NCI-H345 (cell line): ENCODE measurements at places on chromosomes 4 and X.

DNA sequence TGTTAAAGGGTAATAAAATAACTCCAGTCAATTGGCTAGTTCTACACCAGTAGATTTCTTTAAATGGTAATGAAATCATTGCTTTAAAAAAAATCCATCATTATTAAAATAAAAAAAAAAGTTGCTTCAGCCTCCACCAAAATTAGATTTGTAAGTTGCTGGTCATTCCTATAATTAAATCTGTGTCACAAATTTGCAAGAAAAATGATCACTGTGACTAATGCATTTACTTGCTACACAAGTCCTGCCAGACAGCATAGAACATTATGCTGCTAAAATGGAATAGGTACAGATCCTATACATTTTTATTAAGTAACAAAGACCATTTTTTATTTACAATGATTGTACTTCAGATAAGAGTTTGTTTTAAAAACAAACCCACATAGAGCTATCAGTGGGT, 85.8 kb downstream of the SLC10A7 start:
- DNase-seq: no peak

- DNase-seq: no peak
Observed at GRCh38 chr4:127641524-127641923, 8.8 kb downstream of the INTU start.

GRCh38 chr4:10982305-10982704, 297.7 kb upstream of the CLNK start:
- no peak for DNase-seq

DNA sequence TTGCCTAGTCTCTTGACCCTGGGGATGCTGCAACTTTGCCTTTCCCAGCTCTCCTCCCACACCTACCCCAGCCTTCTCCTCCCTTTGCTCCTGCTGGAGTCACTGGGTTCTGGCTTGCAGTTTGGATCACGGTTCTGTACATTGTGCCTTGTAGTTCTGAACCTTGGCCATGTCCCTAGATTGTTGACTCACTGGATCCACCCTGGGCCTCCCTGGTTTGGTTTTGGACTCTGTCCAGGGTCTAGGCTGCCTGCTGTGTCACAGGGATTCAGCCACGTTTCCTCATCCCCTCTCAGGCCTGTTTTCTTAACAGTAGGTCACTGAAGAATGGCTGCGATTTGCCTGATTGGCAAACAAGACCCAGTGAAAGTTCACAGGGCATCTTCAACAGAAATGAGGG, 11.5 kb upstream of the GABRE start:
- DNase-seq: no peak

DNA sequence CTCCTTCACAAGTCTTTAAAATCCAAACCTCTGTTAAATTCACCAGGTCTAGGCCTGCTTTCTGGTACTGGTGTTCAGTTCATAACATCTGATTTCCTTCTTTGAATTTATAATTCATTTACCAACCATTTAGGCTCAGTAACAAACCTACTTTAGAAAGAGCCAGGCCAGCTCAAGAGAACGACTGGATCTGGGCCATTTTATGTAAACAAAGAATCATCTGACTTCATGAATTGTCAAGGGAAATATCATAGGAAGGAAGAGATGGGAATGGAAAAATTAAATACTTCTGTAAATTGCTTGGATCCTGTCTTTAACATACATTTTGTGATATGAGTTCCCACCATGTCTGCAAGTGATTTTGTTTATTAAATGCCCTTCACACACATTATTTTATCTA, 36.5 kb downstream of the DCHS2 start:
- no peak for DNase-seq

DNA sequence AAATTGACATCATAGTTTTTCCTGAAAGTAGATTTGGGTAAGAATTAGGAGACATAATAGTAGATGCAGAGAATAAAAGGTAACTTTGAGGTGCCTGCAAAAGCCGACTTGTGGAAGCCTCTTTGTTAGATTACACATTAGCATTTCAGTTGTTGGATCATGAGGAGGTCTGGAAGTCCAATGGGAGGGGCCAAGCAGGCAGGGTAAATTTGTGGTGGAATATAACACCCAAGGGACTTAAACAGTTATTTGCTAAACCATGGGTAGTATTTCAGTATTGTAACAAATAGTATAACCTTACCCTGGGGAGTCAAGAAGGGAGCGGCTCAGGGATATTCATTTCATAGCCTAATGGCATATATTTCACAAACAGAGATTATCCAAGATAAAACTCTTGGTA, 810.7 kb upstream of the AMOT start:
- no peak for DNase-seq

DNA sequence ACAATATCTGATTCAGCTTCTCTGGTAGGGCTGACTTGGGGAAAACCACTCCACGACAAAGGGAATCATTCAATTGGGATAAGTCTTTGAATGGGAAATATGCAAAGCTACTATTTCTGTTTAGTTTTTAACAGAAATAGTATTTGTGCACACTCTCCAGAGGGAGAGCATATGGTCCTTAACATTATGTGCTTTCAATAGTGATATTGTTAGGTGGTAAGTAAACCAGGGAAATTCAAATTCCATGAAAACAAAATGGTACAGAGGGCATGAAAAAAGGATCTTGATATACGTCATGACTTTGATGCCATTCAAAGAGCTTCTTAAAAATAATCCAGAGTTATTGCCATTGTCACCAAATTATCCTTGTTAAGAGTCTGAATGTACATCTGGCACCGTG, 47.1 kb upstream of the CITED1 start:
- DNase-seq: no peak

DNA sequence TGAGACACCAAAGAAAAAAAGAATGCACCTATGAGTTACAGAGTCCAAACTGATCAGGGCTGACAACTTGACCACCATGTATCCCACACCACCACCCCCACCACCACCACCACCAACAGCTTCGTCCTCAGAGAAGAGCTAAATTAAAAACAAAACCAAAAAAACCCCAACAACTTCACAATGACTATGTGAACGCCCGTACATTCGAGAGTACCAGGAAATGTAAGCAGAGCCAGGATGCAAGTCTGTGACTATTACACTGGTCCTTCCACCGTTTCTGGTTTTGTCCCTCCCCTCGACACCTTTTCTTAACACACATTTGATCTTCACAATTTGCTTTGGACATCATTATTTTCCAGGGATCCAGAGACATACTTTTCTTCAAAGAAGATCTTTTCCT, 51.0 kb downstream of the WFS1 start:
- no peak for DNase-seq

- no peak for DNase-seq
Observed at GRCh38 chr4:132003593-132003992, 1145.5 kb upstream of the PCDH10 start.

GRCh38 chrX:142978130-142978684, 47.5 kb upstream of the SPANXN4 start:
- no peak for DNase-seq

DNA sequence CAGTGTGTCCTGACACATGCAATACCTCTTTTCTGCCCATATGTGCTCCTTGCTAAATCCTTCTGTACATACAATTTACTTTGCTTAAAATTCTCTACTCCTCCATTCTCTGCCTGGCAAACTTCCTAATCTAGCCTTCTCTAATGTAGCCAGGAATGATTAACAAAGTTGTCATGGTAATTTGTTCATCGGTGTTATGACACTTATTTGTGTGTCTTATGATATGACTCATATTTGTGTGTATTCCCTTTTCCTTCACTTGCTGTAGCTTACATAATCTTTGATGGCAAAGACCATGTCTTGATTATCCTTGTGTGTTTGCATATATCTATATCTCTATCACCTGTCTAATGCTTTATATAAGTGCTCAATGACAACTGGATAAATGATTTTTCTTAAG, 133.3 kb downstream of the COL25A1 start:
- no peak for DNase-seq

GRCh38 chr4:74408639-74409038, 36.3 kb upstream of the AREG start:
- DNase-seq: no peak

GRCh38 chr4:81807386-81807785, 335.7 kb upstream of the RASGEF1B start:
- DNase-seq: no peak

- no peak for DNase-seq
Observed at GRCh38 chrX:75327607-75328006, 53.7 kb downstream of the UPRT start.

- DNase-seq: no peak
Observed at GRCh38 chrX:68115371-68115770, 317.9 kb downstream of the OPHN1 start.

GRCh38 chr4:109942292-109942926, 29.7 kb downstream of the EGF start:
- DNase-seq: no peak

DNA sequence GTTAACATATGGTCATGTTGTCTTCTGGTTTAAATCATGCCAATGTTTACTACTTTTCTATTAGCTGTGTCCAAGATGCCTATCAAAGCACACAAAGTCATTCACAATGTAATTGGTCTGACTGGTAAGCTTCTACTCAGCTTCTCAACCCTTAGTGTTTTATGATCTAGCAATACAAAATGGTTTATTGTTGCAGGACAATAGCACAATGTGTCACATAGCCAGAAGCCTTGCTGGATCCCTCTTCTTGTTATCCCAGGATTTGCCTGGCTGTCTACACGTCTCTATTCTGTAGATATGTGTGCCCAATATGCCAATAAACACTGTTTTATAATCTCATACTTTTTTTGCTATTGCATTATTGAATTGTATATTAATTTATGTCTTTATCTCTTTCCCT, 1111.0 kb upstream of the AGA start:
- no peak for DNase-seq

GRCh38 chr4:30716158-30716557, 4.0 kb upstream of the PCDH7 start:
- DNase-seq: peak; percentile 1

DNA sequence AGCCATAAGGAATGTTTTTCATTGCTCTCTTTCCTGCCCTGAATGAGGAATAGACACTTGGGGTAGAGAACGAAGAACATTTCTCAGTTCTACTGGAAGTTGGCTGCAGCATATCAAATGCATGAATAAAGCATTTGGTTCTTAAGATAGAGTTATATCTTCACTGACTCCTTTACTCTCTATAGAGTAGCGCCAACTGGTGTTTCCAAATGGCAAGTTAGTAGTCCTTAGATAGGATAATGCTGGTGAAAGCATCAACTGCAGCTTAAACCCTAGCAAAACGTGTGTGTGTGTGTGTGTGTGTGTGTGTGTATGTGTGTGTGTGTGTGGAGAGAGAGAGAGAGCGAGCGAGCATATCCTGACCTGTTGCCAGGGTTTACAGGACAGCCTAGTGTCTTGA, 62.2 kb upstream of the FRMPD4 start:
- DNase-seq: no peak

GRCh38 chr4:25993395-25994185, 79.6 kb downstream of the SMIM20 start:
- no peak for DNase-seq

DNA sequence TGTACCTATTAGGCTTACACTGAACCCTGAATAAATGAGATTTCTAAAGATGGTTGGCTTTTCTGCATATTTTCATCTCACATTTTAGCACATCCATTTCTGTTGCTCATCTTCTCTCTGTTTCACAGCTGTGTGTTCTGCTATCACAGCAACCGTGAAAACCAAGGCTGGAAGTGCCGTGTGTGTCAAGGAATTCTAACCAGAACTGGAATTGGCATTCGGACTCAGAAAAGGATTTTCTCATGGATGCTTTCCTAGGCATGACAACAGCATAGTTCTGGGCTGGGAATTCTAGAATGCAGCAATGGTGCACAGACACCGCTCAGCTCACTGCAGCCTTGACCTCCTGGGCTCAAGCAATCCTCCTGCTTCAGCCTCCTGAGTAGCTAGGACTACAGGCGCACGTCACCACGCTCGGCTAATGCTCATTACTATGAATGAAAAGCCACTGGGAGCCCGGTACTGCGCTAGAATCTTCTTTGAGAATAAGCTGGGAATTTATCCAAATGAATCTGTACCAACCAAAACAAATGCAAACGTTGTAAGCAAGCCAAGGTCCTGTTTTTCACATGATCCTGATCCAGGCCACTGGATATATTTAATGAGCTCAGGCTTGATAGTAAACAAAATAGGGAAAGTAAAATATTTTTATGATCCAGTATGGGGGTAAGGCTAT, 105.2 kb downstream of the RBM47 start:
- no peak for DNase-seq

DNA sequence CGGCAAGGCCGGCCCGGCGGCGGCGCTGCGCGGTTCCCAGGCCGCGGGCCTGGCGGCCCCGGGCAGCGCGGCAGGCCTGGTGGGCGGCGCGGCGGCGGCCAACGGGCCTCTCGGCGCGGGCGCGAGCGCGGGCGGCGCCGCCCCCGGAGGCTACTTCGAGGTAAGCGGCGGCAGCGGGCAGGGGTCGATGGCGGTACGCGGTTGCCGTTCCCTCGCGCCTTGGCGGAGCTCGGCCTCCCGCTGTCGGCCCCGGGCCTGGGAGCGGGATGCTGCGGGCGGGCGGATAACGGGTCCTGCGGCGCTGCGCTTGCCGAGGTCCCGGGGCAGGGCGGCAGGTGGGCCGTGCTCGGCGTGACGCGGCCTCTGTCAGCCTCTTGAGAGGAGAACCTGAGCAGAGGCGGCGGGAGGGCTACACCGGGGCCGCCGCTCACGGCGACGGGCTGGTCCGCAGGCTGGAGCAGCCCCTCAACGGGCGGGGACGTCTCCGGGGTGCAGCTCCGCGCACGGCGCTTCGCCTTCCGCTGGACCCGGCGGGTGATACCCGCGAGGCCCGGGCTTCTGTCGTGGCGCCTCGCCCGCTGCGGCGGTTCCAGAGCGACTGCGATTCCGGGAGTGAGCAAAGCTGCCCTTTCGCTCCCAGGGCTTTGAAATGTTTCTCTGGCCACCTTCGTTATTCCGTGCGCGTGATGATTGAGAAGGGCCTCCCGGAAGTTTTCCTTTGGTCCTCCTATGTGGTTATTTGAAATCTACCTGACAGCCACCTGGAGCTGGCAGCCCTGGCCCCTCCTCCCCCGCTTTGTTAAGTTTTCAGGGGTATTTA, 774 bp downstream of the FAM193A start:
- DNase-seq: peak; percentile 50

- no peak for DNase-seq
Observed at GRCh38 chrX:48468693-48469691, 1.1 kb downstream of the SLC38A5 start.

DNA sequence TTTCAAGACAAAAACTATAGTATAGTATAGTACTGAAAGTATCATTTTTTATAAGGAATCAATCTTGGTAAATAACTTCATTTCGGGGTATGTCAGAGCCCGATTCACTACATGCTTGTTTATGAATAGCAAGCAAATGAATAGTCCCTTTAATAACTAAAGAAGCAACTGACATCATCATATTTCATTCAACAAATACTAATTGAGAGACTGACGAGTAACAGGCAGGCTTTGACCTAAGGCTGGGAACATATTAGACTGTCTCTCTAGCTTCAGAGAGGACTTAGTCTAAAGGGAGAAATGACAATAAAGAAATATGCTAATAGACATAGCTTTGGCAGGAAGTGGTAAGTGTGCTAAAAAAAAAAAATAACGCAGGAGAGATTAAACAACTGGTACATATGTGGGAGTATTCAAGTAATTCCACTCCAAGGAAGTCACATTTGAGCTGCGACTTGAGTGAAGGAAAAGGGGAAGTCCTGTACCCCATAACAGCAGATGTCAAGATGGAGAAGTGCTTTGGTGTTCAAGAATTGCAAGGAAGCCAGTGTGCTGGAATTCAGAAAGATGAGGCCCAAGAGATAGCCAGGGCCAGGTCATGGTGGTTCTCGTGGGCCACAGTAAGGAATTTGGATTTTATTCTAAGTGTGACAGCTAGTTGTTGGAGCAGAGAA, 284.9 kb downstream of the FBXO8 start:
- no peak for DNase-seq

GRCh38 chr4:1595789-1596325, 88.3 kb downstream of the FAM53A start:
- DNase-seq: no peak
